ENCODE measurements at places on chromosomes 6 and 20.

- no peak for DNase-seq
Measured at GRCh38 chr20:14885661-14886060, 548.2 kb upstream of the FLRT3 start.

- DNase-seq: no peak
Measured at GRCh38 chr6:1700278-1700967, 90.7 kb downstream of the FOXC1 start.

- DNase-seq: no peak
Measured at GRCh38 chr6:113120224-113120581, 736.9 kb upstream of the MARCKS start.

GRCh38 chr6:131368198-131368911 is 204.7 kb upstream of the ARG1 start:
- DNase-seq: no peak

DNA sequence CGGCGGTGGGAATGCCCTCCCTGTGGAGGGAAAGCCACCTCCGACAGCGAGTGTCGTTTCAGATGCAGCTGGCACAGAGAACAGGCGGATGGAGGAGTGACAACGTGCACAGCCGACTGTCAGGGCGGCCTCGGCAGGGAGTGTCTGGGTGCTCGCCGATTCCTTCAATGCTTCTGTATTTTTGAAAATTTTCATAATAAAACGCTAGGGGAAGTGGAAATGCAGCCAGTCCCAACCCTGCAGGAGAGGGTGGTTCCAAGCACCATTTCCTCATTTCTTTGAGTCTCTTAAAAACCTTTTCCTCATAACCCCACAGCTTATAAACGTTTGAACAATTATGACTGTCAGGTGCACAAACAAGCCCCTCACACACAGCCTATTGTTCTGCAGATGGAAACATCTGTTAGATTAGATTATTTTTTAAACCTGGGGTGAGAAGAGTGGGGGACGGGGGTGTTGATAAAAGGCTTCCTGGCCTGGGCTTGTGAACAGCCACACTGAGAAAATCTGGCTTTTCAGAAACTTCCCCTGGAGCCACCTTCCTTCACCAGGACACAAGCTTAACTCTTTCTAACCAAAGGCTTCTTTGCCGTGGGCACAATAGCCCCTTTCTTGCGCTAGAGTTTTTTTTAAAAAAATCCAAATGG is 228.9 kb downstream of the ANKRD60 start:
- DNase-seq: no peak

GRCh38 chr6:147341486-147341885 is 137.3 kb downstream of the STXBP5 start:
- DNase-seq: no peak

GRCh38 chr6:72589096-72589495 is 32.8 kb upstream of the KCNQ5 start:
- DNase-seq: no peak

DNA sequence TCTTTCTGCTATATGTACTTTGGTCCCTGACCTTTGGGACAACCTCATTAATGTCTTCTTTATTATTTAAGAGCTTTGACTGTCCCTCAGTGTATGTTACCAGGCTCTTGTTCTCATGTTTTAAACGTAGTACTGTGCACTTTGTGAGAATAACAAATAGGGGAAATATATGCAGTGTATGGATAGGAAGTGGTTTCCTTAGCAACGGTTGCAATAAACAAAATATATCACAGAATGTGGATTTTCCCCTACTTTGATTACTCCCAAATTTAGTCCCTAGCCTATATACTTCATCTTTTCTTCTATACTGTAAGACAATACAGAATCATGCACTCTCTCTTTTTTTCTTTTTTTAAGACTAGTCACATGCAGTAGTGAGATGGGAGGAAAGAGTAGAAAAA is 123.8 kb upstream of the AKIRIN2 start:
- no peak for DNase-seq

GRCh38 chr6:137452333-137452894 is 41.8 kb downstream of the OLIG3 start:
- no peak for DNase-seq

GRCh38 chr6:154166140-154166539 is 127.1 kb downstream of the OPRM1 start:
- DNase-seq: no peak

Data from T-helper 2 cell (primary cell).